NAMALWA (cell line): ENCODE measurements at places on chromosomes 1 and 21.

- DNase-seq: no peak
These were observed 17.0 kb upstream of the CD101 start for GRCh38 chr1:116984406-116985160.

- DNase-seq: no peak
These were observed 86.0 kb downstream of the NCAM2 start for GRCh38 chr21:21084179-21084578.

GRCh38 chr1:27885114-27885528, 12.8 kb downstream of the THEMIS2 start:
- DNase-seq: no peak

- DNase-seq: no peak
These were observed 9.7 kb downstream of the TNR start for GRCh38 chr1:175733722-175734121.

- DNase-seq: no peak
These were observed 36.6 kb downstream of the HIVEP3 start for GRCh38 chr1:41882068-41882477.

DNA sequence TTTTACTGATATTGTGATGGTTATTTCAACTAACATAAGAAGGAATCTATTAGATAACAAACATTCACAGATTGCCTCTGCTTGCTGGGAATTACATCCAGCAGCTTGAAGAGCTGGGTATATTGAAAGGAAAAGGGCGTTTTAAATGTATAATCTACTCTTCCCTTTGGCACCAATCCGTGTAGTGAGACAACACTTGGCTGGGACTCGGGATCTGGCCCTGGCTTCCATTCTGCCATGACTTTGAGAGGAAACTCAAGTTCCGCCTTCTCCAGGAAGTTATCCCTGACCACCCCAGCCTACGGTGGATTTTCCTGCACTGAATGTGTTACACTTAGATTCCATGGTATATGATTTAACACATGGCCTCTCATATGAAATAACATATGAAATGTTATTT, 86.9 kb upstream of the UBE2U start:
- DNase-seq: no peak
